HL-60 (cell line): ENCODE measurements at places on chromosomes 1 and 21.

GRCh38 chr1:15201221-15201620 lies 45.8 kb upstream of the FHAD1 start:
- no peak for DNase-seq

GRCh38 chr1:6208723-6209660 lies 3.1 kb downstream of the RNF207 start:
- peak; percentile 84 for DNase-seq

DNA sequence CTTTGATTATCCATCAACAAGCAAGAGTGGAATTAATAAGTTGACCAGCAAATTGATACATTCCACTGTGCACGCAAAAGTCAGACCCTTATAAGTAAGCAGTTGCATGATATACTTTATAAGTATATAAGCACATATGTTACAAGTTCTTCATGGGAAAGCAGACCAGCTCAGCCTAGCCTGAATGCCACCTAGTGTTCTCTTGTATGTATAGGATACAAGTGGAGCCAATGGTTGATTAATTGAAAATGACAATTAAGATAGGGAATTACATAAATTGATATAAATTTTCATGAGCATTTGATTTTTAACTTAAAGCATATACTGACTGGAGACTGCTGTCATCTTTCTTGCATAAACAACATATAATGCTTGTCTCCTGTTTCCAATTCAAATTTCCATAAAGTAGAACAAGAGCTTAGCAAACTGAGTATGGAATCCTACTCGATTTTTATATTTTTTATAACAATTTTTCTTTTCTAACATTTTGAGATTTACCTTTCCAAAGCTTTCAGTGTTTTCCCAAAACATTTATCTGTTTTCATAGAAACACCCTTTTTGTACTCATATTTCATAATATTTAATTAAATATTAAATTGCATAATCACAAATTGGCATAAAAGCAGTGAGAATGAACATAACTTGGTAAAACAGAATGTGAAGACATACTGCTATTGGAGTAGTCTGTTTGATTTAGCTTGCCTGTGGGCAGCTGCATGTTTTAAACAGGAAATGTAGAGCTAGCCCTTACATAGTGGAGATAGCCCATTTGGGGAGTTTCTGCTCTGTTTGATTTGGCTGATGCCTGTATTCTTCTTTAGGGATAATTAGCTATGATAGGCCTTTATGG lies 62.8 kb downstream of the MAGI3 start:
- DNase-seq: no peak

- DNase-seq: no peak
Measured at GRCh38 chr1:70034403-70034802, 171.0 kb downstream of the LRRC40 start.

- DNase-seq: no peak
Measured at GRCh38 chr1:70092526-70092925, 112.9 kb downstream of the LRRC40 start.

GRCh38 chr1:244237445-244237844 lies 186.4 kb downstream of the ZBTB18 start:
- DNase-seq: no peak

DNA sequence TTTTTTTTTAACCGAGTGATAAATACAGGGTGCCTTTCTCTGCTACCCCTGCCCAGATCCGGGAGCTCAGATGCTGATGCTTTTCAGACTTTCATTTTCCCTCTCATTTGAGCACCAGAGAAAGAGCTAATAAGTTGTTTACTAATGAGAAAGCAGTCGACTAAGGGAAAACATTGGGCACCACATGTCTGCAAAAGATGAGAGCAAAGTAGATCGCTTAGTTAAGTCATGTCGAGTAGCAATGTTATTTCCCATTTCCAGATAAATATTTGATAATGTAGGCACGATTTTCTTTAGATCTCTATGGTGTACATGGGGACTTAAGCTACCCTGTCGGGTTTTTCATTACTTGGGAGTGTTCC lies 1.2 kb downstream of the PKN2 start:
- no peak for DNase-seq

DNA sequence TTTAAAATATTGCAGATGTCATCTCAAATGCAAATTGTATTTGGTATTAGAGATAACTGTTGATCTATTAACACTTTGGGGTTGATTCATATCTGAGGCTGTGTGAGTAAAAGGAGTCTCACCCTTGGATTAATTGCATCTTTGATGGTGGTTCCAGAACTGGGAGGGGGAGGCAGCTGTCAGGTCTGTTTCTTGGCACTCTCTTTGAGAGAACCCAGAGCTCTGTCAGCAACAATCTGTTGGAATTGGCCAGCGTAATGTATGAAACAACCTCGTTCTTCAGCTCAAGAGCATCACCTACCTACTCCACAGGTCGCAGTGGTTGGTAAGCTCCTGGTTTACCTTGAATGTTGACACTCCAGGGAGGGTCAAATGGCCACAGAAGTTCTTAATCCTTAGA lies 424.1 kb downstream of the CAMTA1 start:
- DNase-seq: no peak

- no peak for DNase-seq
Measured at GRCh38 chr21:25350056-25350455, 257.2 kb downstream of the MRPL39 start.

DNA sequence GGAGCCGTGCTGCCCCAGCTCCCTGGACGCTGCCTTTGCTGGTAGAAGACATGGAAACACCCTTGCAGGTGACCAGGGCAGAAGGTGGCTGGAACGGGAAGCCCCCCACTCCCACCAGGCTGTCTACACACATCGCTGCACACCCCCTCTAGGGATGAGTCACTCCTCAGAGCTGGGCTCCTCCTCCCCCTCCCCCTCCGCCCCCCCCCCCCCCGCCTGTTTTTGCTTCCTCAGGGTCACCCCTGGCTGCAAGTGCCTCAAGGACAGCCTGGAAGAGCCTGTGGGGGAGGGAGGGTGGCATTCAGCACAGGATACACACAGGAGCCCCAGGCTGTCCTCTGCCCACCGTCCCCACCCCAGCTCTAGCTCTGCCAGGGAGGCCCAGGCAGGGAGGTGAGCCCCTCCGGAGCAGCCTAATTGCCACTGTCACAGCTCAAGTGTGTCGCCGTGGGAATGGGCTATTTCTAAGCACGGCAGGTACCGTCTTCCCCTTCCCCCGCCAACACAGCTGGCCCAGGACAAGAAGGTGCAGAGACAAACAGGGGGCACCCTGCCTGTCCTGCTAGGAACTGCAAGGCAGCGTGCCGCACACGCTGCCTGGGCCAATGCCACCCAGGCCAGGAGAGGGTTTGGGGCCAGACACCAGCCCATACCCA lies 2.5 kb downstream of the FNDC10 start:
- DNase-seq: no peak

GRCh38 chr21:41207401-41208375 lies 39.7 kb downstream of the BACE2 start:
- DNase-seq: no peak

DNA sequence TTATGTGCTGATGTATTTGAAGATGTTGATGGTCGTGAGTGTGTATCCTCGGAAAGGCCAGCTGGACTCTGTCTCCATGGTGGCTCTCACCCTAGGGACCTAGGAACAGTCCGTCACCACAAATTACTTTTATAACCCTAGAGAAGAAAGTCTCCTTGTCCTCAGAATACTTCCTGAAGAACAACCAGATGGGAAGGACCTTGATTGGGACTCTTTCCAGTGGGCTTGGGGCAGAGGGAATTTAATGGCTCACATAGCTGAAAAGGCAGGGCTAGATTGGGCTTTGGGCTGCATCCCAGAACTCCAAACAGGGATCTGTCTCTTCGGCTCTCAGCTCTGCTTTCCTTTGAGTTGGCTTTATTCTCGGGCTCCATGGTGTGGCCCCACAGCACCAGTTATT lies 90.8 kb downstream of the TBX19 start:
- DNase-seq: no peak

GRCh38 chr1:101043776-101044175 lies 18.2 kb upstream of the DPH5 start:
- no peak for DNase-seq

- peak; percentile 36 for DNase-seq
Measured at GRCh38 chr1:93908394-93909145, 660 bp downstream of the GCLM start.

DNA sequence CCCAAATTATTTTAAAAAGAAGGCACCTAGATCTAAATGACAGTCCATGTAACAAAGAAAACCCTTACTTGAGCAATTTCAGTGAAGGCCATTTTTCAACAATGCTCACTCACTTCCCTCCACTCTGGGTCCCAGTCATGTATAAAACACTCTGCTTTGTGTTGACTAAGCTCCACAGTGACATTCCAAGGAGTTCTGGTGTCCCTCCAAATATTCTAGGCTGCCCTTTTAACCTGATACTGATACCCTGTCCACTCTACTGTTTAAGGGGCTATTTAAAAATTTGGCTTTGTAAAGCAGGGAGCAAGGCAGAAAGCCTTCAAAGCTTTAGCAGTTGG lies 73.6 kb downstream of the GNG12 start:
- no peak for DNase-seq

DNA sequence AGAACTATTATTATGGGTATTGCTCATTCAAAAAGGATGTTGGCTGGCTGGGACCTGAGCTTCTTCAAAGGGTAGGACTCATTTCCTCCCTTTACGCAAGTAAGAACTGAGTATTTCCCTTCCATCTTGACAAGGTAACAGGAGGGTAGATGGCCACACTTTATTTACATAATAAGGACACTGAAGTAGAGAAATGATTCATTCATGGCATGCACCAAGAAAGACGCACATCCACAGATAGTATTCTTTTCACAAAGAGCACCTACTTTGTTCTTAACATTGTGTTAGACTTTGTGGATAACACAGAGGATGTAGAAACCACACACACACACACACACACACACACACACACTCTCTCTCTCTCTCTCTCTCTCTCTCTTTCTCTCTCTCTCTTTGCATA lies 82.9 kb downstream of the FAM78B start:
- no peak for DNase-seq

DNA sequence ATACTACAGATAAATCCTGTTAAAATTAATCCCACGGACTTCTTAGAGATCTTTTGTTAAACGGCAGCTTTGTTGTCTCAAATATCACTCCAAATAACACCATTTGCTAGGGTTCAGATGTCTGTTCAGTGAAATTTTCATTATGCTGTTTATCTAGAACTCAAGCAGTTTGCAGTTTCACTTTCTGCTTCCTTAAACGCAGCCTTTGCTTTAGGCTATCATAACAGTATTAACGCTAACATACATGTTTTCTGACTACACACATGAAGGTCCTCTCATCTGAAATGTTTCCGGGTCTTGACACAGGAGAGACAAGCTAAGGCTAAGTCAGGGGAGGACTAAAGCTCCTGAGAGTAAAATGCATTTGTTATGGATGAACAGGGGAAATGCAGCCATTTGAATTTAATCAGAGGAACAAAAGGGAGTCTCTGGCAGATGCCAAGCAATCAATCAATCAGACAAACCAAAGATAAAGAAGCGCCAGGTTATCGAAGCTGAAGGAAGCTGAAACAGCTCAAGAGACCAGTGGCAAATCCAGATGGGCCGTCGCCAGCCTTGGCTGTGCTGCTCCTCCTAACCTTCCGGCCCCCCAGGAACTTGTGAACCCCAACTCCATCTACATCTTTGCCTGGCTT lies 16.9 kb downstream of the CCSAP start:
- no peak for DNase-seq

DNA sequence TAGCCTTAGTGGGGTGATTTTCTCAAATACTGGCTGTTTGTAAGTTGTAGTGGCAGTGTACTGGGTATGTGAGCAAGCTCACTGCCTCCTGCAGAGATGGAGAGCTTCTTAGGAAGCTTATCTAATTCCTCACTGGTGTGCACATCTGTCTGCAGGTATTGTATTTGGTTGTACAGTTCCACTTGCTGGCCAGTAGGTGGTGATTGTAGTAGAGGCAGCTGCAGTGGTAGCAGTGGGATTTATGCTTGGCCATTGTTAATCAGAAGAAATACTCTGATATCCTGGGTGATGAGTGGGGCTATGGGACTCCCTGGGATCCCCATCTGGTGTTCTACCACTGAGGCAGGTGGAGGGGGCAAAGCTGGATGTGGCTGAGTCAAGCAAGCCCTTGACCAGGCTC lies 276.1 kb upstream of the SPAG17 start:
- DNase-seq: no peak

DNA sequence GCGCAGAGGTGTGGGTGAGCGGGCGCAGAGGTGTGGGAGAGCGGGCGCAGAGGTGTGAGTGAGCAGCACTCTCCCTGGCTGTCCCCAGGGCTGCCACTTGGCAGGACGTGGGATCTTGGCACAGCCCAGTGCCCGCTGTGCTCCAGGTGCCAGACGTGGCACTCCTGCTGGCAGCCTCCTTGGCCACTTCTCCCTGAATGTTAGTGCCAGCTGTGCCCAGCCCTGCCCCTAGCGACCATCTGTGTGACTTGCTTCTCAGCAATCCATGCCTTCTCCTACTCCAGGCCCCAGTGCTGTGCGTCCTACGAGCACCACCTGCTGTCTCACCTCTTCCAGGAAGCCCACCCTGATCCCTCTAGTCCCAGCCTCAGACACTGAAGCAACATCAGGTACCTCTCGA lies 30.5 kb downstream of the KRTAP10-1 start:
- DNase-seq: peak; percentile 67

GRCh38 chr1:202235856-202236837 lies 42.5 kb downstream of the LGR6 start:
- DNase-seq: peak; percentile 38

- no peak for DNase-seq
Measured at GRCh38 chr1:55213885-55214211, 1.3 kb downstream of the USP24 start.

DNA sequence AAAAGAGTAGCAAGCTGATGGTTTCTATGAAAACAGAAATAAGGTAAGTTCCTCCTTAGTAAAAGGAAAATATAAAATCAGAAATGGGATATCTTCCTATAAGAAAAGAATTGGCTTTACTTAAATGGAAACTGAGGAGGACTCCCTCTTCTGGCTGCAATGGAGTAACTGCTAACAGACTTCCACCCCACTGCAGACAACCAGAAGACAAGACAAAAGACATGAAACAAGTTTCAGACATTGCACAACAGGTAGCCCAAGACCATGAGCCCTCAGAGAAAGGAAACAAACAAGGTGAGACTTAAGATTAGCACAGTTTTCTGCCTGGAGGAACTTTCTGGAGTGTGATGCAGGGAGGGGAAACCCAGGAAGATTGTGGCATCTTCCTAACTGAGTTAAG lies 17.0 kb upstream of the OLFML2B start:
- DNase-seq: peak; percentile 15

DNA sequence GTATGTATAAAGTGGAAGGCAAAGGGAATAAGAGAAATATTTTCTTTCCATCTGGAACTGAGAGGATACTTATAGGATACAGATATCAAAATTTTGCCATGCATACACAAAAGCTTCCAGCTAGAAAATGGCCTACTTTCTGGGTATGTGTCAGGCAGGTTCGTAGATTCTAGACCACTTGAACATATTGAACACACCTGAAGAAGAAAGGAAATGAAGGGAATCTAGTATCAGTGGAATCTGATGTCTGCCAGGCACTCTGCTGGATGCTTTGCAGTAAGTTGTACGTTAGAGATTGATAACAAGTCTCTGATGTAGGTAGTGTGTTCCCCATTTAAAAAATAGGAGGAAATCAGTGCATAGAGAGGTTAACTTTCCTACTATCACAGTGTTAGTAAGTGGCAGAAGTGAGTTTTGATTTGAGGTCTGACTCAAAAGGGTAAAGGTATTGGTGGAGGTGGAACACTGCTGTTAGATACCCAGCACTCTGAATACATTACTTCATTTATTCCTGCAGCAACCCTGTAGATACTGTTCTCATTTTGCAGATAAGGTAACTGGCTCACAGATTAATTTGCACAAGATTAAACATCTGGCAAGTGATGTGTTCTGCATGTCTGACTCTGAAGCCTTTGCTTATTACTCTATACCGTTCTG lies 3.0 kb downstream of the CAMSAP2 start:
- DNase-seq: no peak
